NCI-H446 treated with DMSO at 0.1 percent for 48 hours (cell line): ENCODE measurements at places on chromosomes 16 and 17.

- no peak for DNase-seq
These were observed 11.8 kb upstream of the TMEM98 start for GRCh38 chr17:32916134-32916533.

- DNase-seq, result no peak
These were observed 5.2 kb upstream of the CCDC182 start for GRCh38 chr17:57750109-57750871.

DNA sequence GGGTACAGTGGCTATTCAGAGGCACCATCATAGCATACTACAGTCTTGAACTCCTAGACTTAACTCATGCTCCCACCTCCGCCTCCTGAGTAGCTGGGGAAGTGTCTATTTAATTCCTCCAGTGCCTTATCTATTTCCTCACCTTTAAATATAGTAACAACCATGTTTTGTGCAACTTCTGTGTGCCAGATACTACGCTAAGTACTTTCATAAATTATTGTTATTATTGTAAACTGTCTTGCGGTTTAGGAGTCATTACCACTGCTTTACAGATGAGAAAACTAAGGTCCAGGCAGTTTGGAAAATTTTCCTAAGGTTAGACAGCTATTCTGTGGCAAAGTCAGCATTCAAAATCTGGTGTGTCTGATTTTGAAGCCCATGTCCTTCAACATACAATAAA is 359.1 kb upstream of the XYLT1 start:
- no peak for DNase-seq

DNA sequence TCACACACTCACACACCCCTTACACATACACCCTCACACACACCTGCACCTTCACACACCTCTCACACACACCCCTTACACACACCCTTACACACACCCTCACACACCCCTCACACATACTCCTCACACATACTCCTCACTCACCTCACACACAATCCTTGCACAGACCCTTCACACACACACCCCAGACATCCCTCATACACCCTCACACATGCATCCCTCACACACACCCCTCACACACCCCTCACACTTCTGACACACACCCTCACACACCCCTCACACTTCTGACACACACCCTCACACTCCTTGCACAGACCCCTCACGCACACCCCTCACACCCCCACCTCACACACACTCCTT is 23.9 kb downstream of the C17orf67 start:
- DNase-seq, result no peak

DNA sequence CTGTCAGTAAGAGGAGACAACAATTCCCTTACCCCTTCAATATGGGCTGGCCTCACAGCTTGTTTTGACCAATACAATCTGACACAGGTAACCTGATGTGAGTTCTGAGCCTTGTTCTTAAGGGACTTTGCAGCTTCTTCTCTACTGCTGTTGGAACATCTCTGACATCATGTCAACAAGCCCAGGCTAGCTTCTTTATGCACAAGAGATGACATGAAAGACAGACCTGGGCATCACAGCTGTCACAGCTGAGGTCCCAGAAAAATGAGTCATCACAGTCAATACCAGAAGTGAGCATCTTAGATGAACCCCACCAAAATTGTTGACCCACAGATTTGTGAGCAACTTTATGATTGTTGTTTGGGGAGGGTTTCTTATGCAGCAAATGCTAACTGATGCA is 431.7 kb upstream of the PSMD7 start:
- DNase-seq, result no peak

DNA sequence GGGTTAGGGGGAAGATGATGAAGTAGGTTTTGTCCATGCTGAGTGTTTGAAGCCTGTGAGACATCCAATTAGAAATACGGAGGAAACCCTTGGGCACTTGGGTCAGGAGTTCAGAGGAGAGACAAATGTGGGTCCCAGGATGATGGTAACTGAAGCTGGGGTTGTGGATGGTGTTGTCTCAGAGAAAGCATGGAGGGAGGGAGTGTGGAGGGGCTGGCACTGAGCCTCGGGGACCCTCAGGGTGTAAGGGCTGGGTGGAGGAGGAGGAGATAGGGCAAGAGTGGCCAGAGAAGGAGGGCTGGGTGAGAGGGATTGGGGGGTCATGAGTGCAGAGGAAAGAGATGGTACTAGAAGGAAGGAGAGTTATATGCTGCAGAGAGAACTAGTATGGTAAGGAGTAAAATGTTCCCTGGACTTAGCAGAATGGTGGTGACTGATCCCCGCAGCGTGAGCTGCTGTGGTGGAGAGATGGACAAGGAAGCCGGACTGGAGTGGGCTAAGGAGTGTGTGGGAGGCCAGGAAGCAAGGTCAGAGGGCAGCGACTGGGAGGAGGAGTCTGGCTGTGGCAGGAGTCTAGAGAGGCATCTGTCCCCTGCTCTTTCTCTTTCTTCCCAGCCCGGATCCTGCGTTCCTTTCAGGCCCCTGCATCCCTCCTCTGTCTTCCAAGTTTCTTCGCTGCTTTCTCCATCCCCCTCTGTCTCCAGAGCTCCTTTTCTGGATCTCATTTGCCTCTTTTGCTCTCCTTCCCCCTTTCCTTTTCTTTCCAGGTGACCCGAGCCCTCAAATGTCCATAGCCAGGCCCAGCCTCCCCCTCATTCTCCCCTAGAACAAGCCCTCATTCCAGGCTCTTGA is 3.9 kb upstream of the COL1A1 start:
- DNase-seq, result no peak

GRCh38 chr16:56608876-56609462 is 585 bp downstream of the MT2A start:
- DNase-seq, result no peak

GRCh38 chr17:42132941-42133340 is 10.3 kb downstream of the HSPB9 start:
- no peak for DNase-seq
